ENCODE measurements at places on chromosomes 2 and 18.

DNA sequence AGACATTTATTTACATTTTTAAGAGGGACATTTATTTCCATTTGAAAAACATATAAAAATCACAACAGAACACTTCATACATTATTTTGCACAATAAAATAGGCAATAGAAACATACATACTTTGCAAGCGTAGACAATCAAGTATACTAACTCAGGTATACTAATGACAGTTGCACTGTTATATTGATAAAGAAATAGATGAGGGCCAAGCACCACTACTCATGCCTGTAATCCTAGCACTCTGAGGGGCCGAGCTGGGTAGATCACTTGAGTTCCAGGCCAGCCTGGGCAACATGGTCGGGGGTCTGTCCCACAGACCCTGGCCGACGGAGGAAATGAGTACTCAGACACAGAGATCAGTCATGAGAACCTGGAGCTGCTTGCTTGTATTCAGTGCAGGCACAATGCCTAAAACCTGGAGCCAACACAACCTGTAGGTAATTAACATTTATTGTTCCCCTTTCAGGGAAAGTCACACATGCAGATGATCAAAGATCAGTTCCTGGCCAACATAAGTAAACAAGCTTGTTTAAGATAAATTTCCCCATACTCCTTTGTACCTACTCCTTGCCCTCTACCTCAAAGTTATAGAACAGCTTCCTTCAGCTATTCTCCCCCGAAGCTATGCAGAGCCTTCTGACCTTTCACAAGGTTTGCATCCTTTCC is 1960.2 kb downstream of the SUCLG1 start:
- DNase-seq: no peak

- no peak for DNase-seq
These were observed 50.3 kb upstream of the RGPD4 start for GRCh38 chr2:107776362-107776761.

GRCh38 chr2:110848519-110849030 is 116.2 kb downstream of the ACOXL start:
- DNase-seq: no peak

DNA sequence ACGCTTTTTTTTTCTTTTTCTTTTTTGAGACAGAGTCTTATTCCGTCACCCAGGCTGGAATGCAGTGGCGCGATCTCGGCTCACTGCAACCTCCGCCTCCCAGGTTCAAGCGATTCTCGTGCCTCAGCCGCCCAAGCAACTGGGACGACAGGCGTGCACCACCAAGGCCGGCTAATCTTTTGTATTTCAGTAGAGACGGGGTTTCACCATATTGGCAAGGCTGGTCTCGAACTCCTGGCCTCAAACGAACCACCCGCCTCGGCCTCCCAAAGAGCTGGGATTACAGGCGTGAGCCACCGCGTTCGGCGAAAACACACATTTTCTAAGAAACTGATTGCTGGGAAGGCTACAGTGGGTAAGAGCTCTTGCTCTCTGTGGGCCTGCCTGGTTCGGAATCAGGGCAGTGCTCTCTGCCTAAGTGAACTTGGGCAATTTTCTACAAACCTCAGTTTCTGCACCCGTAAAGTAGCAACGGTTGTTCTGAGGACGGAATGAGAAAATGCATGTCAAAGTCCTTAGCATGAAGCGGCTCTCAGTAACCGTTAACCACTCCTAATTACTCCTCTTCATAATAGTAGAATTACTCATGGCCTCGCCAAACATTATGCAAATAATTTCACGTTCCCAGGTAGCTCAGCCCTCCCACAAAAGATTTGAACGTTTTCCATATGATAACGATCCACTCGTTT is 1.0 kb upstream of the PMAIP1 start:
- no peak for DNase-seq

DNA sequence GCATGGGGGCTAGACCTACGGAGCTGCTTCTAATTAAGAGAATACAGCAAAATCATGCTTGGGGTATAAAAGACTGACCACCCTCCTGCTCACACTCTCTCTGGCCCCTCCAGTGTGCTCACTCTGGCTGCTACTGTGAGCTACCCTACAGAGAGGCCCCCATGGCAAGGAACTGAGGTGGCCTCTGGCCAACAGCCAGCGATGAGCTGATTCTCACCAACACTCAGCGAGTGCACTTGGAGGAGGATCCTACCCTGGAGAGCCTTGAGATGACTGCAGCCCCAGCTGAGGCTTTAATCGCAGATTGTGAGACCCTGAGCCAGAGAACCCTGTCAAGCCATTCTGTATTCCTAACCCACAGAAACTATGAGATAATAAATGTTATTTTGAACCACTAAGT is 88.2 kb downstream of the GFPT1 start:
- no peak for DNase-seq
